Fibroblast of skin of back (primary cell): ENCODE measurements at places on chromosomes 3 and 15.

DNA sequence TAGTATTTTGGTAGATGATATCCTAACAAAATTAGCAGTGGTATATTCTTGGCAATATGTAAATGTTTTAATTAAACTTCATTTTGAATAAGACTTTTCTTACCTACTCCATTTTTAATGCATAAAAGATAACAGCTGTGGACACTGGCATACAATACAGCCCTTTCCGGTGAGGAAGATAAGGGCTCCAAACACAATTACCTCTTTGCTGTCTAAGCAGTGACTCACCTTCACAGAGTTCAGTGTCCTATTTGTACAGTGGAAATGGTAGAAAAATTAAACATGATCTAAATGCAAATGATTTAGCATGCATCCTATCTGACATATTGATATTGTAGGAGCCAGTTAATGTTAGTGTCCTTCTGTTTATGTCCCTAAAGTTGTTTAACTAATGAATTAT lies 969.4 kb downstream of the PLOD2 start:
- no peak for DNase-seq

DNA sequence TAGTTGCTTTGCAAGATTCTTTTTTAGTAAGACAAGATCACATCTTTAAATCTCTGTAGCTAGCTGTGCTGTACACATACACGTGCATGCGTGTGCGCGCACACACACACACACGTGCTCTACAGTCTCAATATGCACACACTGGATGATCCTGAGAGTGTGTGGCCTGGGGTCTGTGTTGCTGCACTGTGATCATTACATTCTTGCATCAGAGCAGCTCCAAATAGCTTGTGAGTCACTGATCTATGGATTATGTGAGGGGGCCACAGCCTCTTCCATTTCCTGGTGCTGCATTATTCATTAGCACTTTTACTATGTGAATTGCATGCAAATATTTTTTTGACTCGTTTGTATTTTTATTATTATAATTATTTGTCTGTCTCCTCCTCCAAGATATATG lies 34.6 kb downstream of the MCTP2 start:
- DNase-seq = no peak

GRCh38 chr3:134955874-134956273 lies 160.8 kb downstream of the EPHB1 start:
- DNase-seq = no peak

DNA sequence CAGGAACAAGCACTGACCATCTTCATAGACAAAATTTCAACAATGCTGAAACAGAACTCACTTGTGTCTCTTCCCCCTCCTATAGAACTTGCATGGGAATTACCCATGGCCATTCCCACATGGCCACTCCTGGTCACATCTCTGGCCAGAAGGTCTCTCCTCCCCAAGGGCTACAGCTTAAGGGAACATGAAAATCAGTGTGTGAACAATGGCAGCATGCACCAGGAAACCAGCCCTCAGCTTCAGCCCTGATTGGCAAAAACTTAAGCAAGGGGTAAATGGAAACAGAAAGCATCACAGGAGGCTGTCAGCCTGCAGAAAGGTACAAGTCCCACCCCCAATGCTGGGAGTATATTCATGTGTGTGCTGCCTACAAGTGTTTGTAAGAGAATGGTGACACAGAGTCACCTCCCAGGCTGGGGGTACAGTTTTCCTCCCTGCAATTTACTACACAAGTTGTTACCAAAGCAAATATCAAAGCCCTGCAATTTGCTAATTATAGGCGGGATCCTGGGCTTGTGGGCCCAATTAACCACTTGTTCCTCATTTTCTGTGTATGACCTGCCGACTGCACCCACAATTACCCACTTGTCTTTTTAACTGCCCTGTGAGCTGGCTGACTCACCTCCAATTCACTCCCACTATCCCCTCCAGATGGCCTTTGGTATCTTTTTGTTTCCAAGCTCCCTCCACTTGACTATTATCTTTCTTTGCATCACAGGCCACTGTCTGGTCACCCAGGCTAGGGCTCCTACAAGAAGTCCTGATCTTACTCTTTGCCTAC lies 84.4 kb upstream of the HES1 start:
- DNase-seq = no peak

DNA sequence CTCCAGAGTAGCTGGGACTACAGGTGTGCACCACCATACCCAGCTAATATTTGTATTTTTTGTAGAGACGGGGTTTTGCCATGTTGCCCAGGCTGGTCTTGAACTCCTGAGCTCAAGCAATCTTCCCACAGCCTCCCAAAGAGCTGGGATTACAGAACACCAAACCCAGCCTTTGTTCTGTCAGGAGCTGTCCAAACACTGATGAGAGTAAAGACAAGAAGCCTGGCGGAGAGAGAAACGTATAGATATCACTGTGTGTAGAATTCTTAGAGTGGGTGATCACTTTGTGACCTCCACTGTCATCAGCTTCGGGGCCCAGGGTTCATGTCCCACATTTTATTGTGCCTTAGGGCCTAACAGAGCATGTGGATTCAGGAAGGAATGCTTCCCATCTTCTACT lies 159.5 kb downstream of the SNRK start:
- DNase-seq = no peak

- DNase-seq = peak; percentile 38
These were observed 1.2 kb downstream of the NKIRAS1 start for GRCh38 chr3:23915537-23916108.

DNA sequence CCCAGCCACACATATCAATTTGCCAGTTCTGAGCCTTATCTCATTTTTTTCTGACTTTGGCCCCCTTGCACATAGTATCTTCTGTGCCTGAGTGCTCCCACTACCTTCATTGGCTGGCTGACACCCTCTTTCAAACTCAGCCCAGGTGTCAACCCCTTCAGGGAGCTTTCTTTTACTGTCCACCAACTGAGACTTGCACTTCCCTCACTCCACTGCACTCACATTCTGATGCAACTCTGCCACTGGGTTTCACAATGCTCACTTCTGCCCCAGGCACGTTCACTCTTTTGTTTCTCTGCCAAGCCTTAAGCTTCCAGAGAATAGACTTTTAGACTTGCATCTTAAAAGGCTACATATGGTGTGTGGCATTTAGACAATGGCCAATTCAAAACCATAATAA lies 101.5 kb upstream of the CBLB start:
- DNase-seq = peak; percentile 44

DNA sequence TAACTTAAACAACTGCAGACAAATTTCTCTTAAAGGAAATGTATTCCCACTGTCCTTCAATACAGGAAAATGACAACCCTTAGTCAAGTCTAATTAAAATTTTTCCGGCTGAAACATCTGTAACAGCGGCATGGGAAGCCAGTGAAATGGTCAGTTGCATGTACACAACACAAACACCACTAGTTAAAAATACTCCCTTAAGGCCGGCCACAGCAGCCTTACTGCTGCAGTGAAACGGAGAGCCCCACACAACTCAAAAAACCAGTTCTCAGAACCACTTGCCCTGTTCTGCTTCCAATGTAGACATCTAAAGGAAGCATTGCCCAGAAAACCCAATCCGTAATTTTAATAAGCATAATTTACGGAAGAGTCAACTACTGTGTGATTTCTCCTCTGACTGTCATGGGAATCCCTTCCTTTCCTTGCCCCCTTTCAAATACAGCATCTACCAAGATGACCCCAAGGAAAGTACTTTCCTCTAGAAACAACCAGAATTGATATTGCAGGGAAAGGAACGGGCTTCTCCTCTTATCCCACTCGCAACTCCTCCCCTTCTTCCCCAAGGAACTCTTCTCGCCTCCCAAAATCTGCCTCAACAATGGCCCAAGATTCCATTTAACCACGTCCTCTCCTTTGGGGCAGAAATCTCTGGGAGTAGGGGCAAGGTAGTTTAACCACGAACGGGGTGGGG lies 1.6 kb downstream of the FBN1 start:
- no peak for DNase-seq

- DNase-seq = no peak
These were observed 523.1 kb upstream of the FRG2C start for GRCh38 chr3:75140904-75141615.

GRCh38 chr3:167115331-167115934 lies 264.7 kb downstream of the ZBBX start:
- DNase-seq = no peak

GRCh38 chr15:61063875-61064320 lies 165.2 kb downstream of the RORA start:
- no peak for DNase-seq

DNA sequence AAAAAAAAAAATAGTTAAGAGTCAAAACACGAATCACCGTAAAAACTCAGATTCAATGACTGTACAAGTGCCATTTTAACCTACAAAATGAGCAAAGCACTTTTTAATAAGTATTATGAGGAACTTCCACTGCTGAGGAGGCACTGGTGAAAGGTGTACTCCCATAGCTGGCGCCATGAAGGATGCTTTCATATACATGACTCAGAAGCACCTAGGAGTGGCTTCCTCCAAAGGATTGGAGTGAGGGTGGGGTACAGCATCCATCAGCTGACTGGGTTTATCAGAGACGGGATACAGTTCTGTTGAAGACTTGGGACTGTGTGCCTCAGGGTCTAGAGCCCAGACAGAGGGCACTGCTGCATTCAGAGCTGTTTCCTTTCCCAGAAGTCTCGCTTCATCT lies 60.9 kb upstream of the MEX3B start:
- peak; percentile 35 for DNase-seq

DNA sequence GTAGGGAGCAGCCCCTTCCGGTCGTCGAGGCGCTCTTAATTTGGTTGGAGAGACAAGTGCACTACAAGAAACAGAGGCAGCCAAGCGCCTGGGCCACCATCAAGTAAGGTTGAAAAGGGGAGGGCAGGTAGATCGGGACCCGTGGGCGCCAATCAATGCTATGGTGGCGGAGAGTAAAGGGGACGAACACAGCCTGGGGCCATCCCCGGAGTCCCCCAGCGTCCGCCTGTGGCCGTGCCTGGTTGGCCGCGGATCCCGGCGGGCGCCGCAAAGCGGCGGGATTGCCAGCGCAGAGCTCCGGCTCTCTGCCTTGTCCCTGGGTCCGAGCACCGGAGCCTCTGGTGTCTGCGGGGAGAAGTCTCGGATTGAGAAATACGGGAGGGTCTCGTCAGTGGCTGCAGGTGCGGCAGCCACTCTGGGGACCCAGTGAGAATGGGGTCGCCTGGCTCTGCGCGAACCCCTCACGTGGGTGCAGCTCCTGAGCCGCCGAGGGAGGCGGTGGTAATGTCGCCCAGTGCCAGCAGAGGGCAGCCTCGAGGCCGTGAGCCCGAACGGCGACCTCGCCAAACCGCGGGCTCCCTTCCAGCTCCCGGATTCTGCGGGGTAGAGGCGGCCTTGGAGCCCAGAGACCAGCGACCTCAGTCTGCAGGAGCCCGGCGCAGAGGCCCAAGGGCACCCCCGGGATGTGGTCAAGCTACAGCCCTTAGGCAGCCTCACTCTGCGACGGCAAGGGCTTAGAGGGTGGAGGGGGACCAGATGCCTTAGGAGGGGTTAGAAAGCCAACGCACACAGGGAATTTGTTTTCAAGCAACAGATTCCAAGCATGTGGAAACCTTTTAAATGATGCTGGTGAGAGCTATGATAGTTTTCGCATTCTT lies 10.8 kb downstream of the FOXL2 start:
- DNase-seq = peak; percentile 53

DNA sequence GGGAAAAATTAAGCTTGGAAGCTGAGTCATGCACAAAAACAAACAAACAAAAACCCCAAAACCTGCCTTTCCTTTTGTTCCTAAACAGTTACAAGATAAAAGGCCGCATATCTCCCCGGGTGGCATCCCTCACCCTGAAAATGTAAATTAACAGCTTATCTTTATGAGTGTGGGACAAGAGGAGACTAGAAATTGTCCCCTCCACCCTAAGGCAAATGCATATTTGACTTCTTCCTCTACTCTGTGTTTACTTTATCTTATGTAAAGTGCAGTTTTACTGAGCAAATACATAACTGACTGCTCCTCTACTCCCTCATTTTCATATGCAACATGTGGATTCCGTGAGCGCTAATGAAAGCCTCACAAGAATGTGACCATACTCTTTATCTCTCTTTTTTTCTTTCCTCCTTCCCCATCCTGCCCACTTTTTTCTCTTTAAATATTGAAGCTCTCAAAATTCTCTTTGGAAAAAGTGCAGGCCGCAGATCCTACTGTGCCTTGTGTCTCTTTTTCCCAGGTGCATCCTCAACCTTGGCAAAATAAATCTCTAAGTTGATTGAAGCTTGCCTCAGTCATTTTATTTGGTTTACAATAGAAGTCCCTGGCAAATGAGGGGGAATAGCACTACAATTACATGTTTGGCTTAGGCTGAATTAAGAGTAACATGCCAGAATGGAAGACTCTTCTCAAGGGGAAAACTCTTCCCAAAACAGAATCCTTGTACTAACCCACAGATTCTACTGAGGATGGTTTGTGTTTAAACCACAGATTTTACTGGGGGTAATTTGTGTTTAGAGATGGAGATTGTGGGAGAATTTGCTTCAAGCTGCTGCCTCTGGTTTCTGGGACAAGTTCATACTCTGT lies 72.7 kb upstream of the WDR72 start:
- no peak for DNase-seq

- peak; percentile 87 for DNase-seq
These were observed 232.8 kb upstream of the BHLHE40 start for GRCh38 chr3:4746241-4746958.

DNA sequence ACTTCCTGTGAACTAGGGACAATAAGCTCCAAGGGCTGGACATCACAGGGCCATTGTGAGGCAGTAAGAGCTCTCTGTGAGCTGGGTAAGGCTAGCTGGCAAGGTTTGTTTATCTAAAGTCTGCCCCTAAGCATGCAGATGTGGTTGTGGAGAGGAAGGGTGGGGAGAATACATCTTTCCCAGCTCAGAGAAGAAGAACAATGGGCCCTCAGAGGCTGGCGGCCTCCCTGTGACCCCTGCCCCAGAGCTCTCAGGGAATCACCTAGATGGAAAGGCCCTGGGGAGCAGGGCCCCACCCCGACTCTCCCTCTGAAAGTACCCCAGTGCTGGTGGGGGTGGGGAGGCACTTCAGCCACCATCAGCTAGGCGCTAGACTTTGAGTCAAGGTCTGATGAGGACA lies 4.3 kb upstream of the AP3B2 start:
- DNase-seq = no peak

- no peak for DNase-seq
These were observed 604 bp downstream of the KCTD6 start for GRCh38 chr3:58492494-58492905.
